ENCODE measurements at places on chromosomes 6 and 20. TPM values are rescaled to one million over a fixed set of nuclear protein-coding genes. Genes with fewer than 3 reads are reported as not detected.

The MTG2 gene
- 19.6 TPM for polyA plus RNA-seq

The RNF182 gene
- polyA plus RNA-seq = not detected

GRCh38 chr6:127902933-127903332 lies 2.1 kb upstream of the THEMIS start:
- no peak for DNase-seq
- H3K4me1 ChIP-seq = peaks cover 9% of the 10 kb centered on the region
- H3K36me3 ChIP-seq = peaks cover 4% of the 10 kb centered on the region
- H3K27ac ChIP-seq = no peak overlapping the region
- H3K4me3 ChIP-seq = no peak overlapping the region
- H3K27me3 ChIP-seq = no peaks in the 10 kb centered on the region

- DNase-seq = no peak
- H3K27me3 ChIP-seq = peaks cover 11% of the 10 kb centered on the region
- no peaks in the 10 kb centered on the region for H3K36me3 ChIP-seq
- no peak overlapping the region for H3K4me3 ChIP-seq
- H3K4me1 ChIP-seq = no peaks in the 10 kb centered on the region
Measured at GRCh38 chr6:6057442-6058053, 50.8 kb upstream of the NRN1 start.

DNA sequence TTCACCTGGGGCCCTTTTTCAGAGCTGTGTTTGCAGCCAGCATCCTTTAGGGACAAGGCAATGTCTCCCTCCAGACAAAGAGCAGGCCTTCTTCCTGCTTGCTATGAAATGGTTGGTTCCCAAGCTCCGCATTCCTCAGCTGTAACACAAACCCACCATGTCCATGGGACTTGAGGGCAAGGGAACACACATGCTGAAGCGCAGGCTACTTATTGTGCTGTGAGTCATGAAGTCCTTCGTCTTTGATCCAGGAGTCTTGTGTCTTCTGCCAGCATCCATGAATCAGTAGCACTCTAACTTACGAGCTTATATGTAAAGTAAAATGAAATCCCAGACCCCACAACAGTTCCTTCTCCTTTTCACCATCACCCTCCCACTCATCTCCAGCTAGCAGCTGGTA lies 59.0 kb downstream of the ANKRD60 start:
- peaks cover 3% of the 10 kb centered on the region for H3K4me1 ChIP-seq
- peaks cover 2% of the 10 kb centered on the region for H3K27me3 ChIP-seq
- H3K4me3 ChIP-seq = no peak overlapping the region

DNA sequence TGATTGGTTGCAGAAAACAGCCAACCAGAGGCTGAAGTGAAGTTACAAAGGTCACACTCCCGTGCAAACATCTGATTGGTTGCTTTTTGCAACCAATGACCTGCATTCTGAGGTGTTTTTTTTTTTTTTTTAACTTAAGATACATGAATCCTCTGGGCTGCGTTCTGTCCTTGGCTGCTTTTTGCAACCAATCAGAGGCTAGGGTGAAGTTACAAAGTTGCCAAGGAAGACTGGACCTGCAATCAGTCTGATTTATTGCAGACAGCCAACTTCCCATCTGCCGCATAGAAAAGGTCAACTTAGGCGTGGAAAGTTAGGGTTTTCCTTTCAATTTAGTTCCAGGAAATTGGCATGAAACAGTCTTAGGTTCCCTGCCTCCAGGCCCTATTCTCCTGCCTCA lies 292.9 kb downstream of the PLCB1 start:
- peaks cover 30% of the 10 kb centered on the region for H3K4me1 ChIP-seq
- H3K36me3 ChIP-seq = no peaks in the 10 kb centered on the region
- H3K4me3 ChIP-seq = no peak overlapping the region
- H3K27ac ChIP-seq = no peak overlapping the region

- H3K4me3 ChIP-seq = no peak overlapping the region
- peaks cover 5% of the 10 kb centered on the region for H3K27me3 ChIP-seq
- no peaks in the 10 kb centered on the region for H3K4me1 ChIP-seq
- no peak for DNase-seq
Measured at GRCh38 chr20:63320041-63320511, 27.1 kb downstream of the COL20A1 start.

The CD109 gene
- polyA plus RNA-seq = not detected

- H3K4me1 ChIP-seq = no peaks in the 10 kb centered on the region
- no peak overlapping the region for H3K4me3 ChIP-seq
- H3K27ac ChIP-seq = no peak overlapping the region
- no peak for DNase-seq
- no peaks in the 10 kb centered on the region for H3K27me3 ChIP-seq
Measured at GRCh38 chr6:163063561-163063960, 335.8 kb downstream of the PACRG start.

DNA sequence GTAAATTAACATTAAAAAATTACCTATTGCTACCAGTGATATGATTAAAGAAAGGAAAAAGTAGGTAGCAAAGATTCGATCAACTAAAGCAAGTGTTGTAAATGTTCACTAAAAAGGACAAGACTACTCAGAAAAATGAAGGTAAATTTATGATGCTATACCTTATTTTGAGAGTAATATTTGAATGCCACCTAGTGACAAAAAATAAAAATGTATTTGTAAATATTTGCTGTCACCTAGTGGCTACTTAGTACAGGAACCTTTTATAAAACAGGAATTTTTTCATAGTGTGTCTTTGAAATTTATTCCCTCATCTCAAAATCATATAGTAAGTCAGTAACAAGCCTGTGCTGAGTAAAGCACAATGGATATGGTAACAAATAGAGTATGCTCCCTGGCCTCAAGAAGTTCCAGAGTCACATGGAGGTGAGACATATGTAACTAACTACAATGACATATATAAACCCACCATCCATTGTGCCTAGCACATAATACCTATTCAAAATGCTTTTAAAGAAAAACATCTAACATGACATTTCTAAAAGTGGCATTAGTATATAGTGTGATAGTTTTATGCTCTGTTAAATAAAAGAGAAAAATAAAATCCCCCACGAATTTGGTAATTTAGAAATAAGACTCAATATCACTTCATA lies 193.1 kb upstream of the SIM1 start:
- H3K27ac ChIP-seq = no peak overlapping the region
- H3K27me3 ChIP-seq = no peaks in the 10 kb centered on the region
- H3K4me1 ChIP-seq = no peaks in the 10 kb centered on the region
- H3K36me3 ChIP-seq = peaks cover 10% of the 10 kb centered on the region
- DNase-seq = no peak
- no peak overlapping the region for H3K4me3 ChIP-seq

DNA sequence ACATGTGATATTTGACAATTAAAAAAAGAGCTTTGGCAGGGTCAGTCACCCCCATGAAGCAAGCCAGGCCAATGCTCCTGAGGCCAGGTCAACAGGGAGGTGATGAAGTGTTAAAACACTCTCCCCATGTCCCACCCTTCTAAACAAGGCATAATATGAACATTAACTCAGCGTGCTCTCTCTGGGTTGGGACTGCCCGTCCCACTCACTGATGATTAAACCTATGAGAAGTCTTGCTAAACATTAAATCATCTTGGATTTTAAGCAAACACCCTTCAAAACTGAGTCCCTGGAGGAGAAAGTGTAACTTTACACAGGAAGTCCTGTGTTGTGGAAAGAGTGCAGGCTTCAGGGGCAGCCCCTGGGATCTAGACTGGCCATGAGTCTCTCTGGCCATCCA lies 558.5 kb downstream of the CD83 start:
- peaks cover 1% of the 10 kb centered on the region for H3K27me3 ChIP-seq
- H3K4me3 ChIP-seq = no peak overlapping the region
- no peaks in the 10 kb centered on the region for H3K36me3 ChIP-seq
- H3K4me1 ChIP-seq = no peaks in the 10 kb centered on the region
- H3K27ac ChIP-seq = no peak overlapping the region

GRCh38 chr6:48613231-48613949 lies 502.4 kb upstream of the PTCHD4 start:
- H3K4me1 ChIP-seq = no peaks in the 10 kb centered on the region
- peaks cover 3% of the 10 kb centered on the region for H3K27me3 ChIP-seq
- no peak overlapping the region for H3K4me3 ChIP-seq

GRCh38 chr6:42879372-42880239 lies at the start of gene RPL7L1:
Gene RPL7L1 (plus strand): TSS chr6:42879616. CDS start chr6:42879911, 295 bp downstream.
- peak within 1 kb of the TSS; percentile 96 for H3K27ac ChIP-seq
- peaks cover 8% of the 10 kb centered on the region for H3K27me3 ChIP-seq
- peak; percentile 89 for DNase-seq
- peaks cover 19% of the 10 kb centered on the region for H3K36me3 ChIP-seq

GRCh38 chr6:83870649-83871048 lies 11.2 kb downstream of the CYB5R4 start:
- peaks cover 22% of the 10 kb centered on the region for H3K4me1 ChIP-seq
- H3K36me3 ChIP-seq = peaks cover 15% of the 10 kb centered on the region
- no peak overlapping the region for H3K4me3 ChIP-seq
- no peaks in the 10 kb centered on the region for H3K27me3 ChIP-seq
- no peak overlapping the region for H3K27ac ChIP-seq
- DNase-seq = no peak

DNA sequence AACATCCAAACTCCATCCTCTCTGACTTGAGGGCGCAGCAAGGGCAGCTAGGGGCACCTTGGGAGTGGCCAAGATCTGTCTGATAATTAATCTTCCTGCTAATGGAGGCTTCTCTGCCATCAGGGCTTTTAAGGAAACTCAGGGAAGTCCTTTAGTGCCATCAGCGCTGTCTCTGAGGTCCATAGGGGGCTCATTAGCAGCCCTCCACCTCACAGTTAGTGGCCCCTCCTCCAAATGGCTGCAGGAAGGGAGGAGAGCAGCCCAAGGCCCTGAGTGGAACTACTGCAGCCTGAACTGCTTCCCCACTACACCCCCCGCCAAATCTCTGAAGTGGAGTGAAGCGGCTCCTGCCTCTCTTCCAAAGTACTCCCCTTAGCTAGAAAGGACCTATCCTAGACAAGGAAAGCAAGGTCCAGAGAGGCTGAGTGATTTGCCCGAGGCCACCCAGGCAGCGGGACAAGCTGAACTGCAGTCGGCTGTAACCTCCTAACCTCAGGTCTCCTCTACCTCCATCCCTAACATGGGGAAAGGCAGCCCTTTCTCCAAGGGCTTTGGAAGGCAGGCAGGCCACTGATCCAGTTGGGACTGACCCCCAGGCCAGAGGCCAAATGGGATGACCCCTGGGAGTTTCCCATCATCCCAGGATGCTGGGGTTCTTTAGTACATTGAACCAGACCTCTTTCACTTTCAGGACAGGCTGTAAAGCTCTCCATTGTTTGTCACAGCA lies 39.5 kb upstream of the ZFAND3 start:
- peaks cover 23% of the 10 kb centered on the region for H3K4me1 ChIP-seq
- peaks cover 15% of the 10 kb centered on the region for H3K27me3 ChIP-seq
- H3K36me3 ChIP-seq = no peaks in the 10 kb centered on the region
- no peak for DNase-seq

The CNKSR3 gene
- not detected for polyA plus RNA-seq

GRCh38 chr6:157755032-157755745 lies 67.9 kb upstream of the SNX9 start:
- DNase-seq = no peak
- no peak overlapping the region for H3K4me3 ChIP-seq
- peaks cover 8% of the 10 kb centered on the region for H3K27me3 ChIP-seq
- no peak overlapping the region for H3K27ac ChIP-seq

The PCMTD2 gene
- 65.4 TPM for polyA plus RNA-seq

The JPH2 gene
- polyA plus RNA-seq = not detected

- DNase-seq = no peak
- H3K27me3 ChIP-seq = no peaks in the 10 kb centered on the region
- no peak overlapping the region for H3K27ac ChIP-seq
Measured at GRCh38 chr6:151679081-151679480, 128.4 kb upstream of the ESR1 start.

GRCh38 chr6:66103354-66103753 lies 396.3 kb upstream of the EYS start:
- peaks cover 3% of the 10 kb centered on the region for H3K27me3 ChIP-seq
- H3K27ac ChIP-seq = no peak overlapping the region
- no peak overlapping the region for H3K4me3 ChIP-seq

DNA sequence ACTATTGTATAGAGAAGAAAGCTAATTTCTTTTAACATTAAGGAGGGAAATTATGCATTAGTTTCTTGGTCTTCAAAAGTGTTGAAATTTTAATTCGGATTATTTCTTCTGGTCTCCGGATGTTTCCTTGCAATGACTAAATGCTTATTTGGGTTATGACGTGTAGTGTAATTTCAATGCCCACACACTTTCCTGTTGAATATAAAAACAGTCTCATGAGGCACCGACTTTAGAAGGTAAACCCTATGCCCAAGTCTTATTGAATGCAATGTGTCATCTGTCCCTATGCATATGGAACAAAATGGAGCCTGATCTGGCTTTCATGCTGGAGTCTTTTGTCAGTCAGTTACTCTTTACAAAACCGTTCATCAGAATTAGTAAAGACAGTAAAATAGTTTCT lies 17.7 kb downstream of the GJA1 start:
- no peak overlapping the region for H3K4me3 ChIP-seq
- H3K36me3 ChIP-seq = no peaks in the 10 kb centered on the region
- H3K4me1 ChIP-seq = no peaks in the 10 kb centered on the region
- H3K27me3 ChIP-seq = peaks cover 2% of the 10 kb centered on the region

- no peaks in the 10 kb centered on the region for H3K36me3 ChIP-seq
- peaks cover 41% of the 10 kb centered on the region for H3K4me1 ChIP-seq
- no peak overlapping the region for H3K27ac ChIP-seq
- H3K4me3 ChIP-seq = no peak overlapping the region
- H3K27me3 ChIP-seq = peaks cover 5% of the 10 kb centered on the region
Measured at GRCh38 chr6:168908887-168909286, 344.8 kb downstream of the THBS2 start.

- peaks cover 79% of the 10 kb centered on the region for H3K4me1 ChIP-seq
- no peak overlapping the region for H3K4me3 ChIP-seq
- peaks cover 11% of the 10 kb centered on the region for H3K36me3 ChIP-seq
- no peak for DNase-seq
Measured at GRCh38 chr6:38117281-38117680, 297.8 kb downstream of the ZFAND3 start.

DNA sequence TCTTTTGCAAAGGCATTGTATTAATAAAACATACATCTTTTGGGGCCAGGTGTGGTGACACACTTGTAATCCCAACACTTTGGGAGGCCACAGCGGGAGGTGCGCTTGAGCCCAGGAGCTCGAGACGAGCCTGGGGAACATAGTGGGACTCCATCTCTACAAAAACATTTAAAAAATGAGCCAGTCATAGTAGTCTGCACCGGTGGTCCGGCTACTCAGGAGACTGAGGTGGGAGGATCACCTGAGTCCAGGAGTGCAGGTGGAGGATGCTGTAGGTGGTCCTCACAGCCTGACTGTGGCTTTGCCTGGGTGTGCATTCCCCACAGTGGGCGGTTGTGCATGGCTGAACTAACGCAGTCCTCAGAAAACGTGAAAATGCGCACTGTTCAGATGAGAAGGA lies 162.5 kb downstream of the DLL1 start:
- H3K27me3 ChIP-seq = peaks cover 3% of the 10 kb centered on the region
- peaks cover 7% of the 10 kb centered on the region for H3K4me1 ChIP-seq
- no peak overlapping the region for H3K27ac ChIP-seq
- no peak for DNase-seq
- H3K4me3 ChIP-seq = no peak overlapping the region

DNA sequence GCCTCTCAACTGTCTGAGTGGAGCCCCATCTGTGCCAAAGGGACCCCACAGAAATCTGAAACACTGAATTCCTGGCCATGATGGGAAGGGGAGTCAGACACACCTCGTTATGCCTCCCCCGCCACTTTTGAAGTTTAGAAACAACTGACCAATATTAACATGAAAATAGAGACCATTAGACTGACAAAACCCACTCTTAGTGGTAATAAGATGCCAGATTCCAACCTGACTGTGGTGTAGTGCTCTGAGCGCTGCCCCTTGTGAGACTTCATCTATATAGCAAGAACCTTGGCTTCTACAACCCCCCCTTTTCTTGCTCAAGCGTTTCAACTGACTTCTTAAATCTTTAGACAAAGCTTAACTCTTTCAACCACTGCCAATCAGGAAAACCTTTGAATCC lies 46.1 kb upstream of the UNC93A start:
- H3K4me3 ChIP-seq = no peak overlapping the region
- no peak for DNase-seq
- H3K27ac ChIP-seq = no peak overlapping the region
- no peaks in the 10 kb centered on the region for H3K36me3 ChIP-seq
- peaks cover 2% of the 10 kb centered on the region for H3K27me3 ChIP-seq
- H3K4me1 ChIP-seq = no peaks in the 10 kb centered on the region

The KCNQ5 gene
- polyA plus RNA-seq = 4.3 TPM
